ENCODE measurements at places on chromosomes 5 and 9.

DNA sequence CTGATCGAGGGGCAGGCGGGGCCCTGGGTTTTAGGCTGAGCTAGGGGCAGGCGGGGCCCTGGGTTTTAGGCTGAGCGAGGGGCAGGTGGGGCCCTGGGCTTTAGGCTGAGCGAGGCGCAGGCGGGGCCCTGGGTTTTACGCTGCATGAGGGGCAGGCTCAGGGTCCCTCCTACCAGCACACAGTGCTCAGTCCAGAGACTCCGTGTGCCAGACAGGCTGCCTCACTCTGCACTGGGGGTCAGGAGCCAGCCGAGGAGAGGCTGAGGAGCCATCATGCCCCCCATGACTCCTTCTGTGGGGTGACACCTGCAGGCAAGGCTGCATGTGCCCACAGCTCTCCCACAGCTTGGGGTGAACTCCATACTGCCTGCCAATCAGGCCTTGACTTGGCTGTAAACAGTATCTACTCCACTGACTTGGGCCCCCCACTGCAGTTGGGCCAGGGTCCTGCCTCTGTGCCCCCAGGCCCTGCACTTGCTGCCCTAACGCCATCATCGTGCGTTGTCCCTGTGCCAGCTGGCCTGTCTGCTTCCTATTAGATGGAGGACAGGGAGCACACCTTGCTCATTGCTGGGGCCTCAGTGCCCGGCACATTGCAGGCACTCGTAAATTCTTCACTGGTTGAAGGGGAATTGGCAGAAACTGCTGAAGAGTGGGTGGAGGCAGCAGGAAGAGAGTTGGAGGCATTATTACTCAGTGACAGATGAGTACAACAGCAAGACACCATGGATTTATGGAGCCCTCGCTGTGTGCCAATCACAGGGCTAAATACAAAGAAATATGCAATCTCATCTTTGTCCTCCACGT lies 78.6 kb downstream of the AMBP start:
- no peak for DNase-seq

- DNase-seq: no peak
These were observed 48.9 kb downstream of the C9orf50 start for GRCh38 chr9:129572052-129572425.

- no peak for DNase-seq
These were observed 1278.0 kb downstream of the EFNA5 start for GRCh38 chr5:106392766-106393165.

DNA sequence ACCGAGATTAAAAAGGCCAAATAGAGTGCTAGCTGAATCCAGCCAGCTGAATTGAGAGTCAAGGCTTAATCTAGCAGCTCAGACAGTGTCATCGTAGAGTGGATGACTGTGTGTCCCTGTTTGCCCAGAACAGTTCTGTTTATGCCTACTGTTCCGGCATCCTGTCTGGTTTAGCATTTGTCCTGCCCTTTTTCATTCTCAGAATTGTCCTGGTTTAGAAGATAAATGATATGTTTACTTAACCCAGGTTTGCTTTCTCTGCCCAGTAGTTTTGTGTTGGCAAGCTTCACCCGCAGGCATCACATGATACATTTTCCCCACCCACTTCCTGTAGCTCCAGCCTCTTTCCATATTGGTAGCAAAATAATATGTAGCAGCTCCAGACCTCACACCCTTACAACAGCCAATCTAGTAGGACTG lies 41.3 kb upstream of the ZSWIM6 start:
- DNase-seq: no peak

GRCh38 chr5:136032564-136032963 lies 3.8 kb downstream of the TGFBI start:
- DNase-seq: no peak

GRCh38 chr9:130770679-130771442 lies 64.2 kb upstream of the ABL1 start:
- DNase-seq: no peak

- no peak for DNase-seq
These were observed 24.2 kb downstream of the TCF7 start for GRCh38 chr5:134138416-134139376.

GRCh38 chr5:39121315-39121714 lies 47.1 kb upstream of the RICTOR start:
- no peak for DNase-seq

GRCh38 chr9:111926421-111926875 lies 29.8 kb downstream of the UGCG start:
- no peak for DNase-seq

DNA sequence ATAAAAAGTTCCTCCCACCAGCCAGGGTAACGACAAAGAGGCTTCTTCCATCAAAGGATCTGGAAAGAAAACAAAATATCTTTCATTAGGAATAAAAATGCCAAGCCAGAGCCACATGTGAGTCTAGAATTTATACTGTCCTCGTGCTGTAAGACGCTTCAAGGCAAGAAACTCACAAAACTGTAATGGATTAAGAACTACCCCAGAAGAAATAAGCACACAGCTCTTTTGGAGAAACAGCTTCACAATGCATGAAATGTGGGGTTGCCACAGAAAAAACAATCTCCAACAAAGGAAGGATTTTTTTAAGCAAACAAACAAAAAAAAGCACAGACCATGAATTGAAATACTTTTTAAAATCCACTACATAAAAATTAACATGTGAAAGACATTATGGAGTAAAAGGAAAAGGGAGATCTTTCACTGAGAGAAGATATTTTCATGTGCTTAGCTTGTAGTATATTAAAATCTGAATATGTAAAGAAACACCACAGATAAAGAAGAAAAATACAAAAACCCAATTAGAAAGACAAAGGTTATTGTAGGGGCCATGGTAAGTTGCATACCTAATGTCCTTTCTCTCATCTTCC lies 140.5 kb upstream of the NFIL3 start:
- DNase-seq: no peak

DNA sequence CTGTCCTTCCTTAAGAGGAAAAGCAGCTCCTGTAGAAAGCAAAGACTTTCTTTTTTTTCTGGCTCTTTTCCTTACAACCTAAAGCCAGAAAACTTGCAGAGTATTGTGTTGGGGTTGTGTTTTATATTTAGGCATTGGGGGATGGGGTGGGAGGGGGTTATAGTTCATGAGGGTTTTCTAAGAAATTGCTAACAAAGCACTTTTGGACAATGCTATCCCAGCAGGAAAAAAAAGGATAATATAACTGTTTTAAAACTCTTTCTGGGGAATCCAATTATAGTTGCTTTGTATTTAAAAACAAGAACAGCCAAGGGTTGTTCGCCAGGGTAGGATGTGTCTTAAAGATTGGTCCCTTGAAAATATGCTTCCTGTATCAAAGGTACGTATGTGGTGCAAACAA lies 42.3 kb downstream of the NR4A3 start:
- DNase-seq: no peak

DNA sequence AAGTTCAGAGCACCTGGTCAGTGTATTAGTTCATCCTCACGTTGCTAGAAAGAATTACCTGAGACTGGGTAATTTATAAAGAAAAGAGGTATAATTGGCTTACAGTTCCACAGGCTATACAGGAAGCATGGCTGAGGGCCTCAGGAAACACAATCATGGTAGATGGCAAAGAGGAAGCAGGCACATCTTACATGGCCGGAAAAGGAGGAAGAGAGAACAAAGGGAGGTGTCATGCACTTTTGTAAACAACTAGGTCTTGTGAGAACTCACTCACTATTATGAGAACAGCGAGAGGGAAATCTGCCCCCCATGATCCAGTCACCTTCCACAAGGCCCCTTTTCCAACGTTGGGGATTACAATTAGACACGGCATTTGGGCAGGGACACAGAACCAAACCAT lies 28.8 kb upstream of the CAVIN4 start:
- no peak for DNase-seq

GRCh38 chr9:126643945-126644527 lies 30.3 kb downstream of the LMX1B start:
- DNase-seq: no peak

DNA sequence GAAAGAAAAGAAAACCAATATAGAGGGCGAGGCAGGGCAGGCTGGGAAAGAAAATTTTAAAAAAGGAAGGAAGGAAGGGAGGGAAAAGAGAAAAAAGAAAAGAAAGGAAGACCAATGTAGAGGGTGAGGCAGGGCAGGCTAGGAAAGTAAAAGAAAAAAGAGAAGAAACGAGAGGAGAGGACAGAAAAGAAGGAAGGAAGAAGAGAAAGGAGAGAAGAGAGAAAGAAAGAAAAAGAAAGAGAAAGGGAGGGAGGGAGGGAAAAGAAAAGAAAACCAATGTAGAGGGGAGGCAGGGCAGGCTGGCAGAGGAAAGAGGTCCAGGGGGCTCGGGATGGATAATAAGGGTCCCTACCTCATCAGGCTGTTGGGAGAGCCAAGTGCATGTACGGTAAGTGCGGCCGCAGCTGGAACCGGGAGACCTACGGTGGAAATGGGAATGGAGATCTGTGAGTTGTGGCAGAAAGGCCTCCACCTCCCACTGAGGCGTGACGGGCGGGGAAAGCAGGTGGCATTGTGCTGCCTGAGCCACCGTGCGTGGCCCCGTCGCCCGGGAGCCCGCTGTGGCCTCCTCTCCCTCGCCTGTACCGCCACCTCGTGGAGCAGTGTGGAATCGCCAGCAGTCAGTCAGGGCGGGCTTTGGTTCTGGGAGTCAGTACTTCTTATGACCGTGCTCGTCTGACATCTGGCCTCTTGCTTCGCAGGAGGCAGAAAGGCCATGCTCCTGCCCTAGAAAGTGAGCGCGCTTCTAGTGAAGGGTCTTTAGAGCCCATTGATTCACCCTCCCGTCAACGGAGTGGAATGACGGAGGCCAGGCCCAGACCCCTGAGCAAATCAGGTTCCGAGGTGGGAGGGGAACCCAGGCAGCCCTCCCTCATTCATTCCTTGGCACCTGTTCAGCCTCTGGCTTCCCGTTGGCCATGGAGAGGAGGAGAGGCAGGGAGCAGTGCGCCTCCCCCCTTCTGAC lies 10.4 kb upstream of the NHP2 start:
- peak; percentile 84 for DNase-seq

DNA sequence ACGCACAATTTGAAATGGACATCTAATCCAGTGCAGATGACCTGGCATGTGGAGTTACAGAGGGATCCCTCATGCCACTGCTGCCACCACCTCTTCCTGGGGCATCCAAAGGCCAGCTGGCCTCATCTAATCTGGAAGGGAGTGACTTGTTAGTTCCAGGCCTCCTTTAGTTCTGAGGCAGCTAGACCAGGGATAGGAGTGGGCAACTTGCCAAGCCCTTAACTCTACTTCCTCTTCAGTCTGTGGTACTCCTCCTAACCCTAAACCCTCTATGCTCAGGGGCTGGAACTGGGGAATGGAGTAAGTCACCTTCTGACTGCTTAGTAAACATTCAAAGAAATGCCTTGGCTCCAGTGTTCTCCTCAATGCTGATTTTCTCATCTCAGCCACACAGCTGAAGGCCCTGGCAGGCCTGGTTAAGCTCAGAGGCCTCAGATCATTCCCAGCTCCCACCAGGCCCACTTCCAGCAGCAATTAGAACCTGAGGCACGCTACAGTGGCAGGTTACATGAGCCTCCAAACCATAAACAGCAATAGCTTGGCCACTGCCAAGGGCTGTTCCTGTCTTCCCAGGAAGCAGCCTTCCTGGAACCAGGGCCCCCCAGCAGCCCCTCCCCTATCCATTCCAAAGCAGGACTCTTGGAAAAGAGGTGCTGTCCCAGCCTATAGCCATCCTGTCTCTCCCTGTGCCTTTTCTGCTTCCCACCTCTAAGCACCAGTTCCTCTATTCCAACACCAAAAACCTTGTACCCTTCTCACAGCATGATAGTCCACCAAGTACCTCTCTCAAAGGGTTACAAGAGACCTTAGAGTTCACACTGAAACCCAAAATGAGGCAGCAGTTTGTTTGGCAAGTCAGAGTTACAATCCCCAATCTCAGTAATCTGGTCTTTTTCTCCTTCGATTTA lies 2.0 kb downstream of the EIF4EBP3 start:
- no peak for DNase-seq

- DNase-seq: no peak
These were observed 26.2 kb downstream of the PITX1 start for GRCh38 chr5:135007749-135008363.

- DNase-seq: no peak
These were observed 11.7 kb upstream of the IRF1 start for GRCh38 chr5:132501961-132502931.

GRCh38 chr5:51433052-51433710 lies 49.9 kb downstream of the ISL1 start:
- no peak for DNase-seq

- peak; percentile 18 for DNase-seq
These were observed 185.0 kb upstream of the ELL2 start for GRCh38 chr5:96146675-96147074.

DNA sequence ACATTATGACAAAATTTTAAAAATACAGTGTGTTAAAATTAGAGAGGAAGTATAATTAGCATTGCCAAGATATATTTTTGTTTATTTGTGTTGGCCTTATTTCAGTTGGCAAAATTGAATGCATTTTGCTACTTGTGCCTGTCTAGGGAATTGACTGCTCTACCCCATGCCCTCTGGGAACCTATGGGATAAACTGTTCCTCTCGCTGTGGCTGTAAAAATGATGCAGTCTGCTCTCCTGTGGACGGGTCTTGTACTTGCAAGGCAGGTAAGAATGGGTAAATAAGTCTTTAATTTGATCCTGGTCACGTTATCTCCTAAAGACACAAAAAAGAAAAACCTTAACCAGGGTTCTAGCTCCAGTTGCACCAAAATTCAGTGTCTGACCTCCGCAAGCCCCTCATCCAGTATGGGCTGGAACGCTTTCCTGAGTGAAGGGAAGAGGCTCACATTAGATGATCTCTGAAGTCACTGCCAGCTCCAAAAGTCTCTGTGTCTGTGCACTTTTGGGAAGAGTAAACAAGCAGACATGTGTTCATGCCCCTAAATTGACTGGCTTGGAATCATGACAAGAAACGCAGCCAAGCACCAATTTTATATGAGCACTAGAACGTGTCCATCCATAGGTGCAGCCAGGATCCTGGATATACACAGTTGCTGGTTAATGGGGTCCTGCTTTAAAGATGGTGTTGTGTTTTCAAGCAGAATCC lies 98.3 kb upstream of the PRRC1 start:
- no peak for DNase-seq
